ENCODE measurements at places on chromosomes 7 and 10.

GRCh38 chr7:70634071-70634470 is 497.9 kb upstream of the GALNT17 start:
- DNase-seq = no peak

- DNase-seq = no peak
Observed at GRCh38 chr7:94761451-94761850, 105.5 kb upstream of the SGCE start.

GRCh38 chr7:101172005-101172853 is 6.9 kb upstream of the VGF start:
- DNase-seq = no peak

DNA sequence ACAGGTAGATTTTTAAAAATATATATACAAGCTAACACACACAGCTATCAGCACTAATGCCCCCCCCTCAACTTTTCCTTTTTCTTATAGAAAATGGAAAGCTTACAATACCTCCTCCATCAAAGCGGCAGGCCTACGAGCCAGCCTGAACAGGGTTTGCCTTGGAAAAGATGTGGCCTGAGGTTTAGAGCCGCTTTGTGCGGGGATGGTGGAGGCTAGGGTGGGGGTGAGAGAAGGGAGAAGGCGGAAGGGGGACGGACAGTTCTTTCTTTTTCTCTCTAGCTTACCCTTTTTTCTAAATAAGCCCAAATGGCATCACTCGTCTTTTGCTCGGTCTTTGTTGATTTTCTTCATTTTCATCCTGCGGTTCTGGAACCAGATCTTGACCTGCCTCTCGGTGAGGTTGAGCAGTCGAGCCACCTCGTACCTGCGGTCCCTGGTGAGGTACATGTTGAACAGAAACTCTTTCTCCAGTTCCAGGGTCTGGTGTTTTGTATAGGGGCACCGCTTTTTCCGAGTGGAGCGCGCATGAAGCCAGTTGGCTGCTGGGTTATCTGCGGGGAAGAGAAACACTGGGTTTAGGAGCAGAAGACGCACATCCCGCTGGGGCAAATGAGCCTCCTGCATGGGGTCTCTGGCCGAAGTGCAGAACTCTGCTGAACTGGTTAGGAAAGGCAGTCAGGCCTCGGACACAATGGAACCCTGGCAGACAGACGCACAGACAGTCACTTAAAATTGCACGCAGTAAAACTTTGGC is 1.9 kb downstream of the HOXA9 start:
- DNase-seq = no peak

DNA sequence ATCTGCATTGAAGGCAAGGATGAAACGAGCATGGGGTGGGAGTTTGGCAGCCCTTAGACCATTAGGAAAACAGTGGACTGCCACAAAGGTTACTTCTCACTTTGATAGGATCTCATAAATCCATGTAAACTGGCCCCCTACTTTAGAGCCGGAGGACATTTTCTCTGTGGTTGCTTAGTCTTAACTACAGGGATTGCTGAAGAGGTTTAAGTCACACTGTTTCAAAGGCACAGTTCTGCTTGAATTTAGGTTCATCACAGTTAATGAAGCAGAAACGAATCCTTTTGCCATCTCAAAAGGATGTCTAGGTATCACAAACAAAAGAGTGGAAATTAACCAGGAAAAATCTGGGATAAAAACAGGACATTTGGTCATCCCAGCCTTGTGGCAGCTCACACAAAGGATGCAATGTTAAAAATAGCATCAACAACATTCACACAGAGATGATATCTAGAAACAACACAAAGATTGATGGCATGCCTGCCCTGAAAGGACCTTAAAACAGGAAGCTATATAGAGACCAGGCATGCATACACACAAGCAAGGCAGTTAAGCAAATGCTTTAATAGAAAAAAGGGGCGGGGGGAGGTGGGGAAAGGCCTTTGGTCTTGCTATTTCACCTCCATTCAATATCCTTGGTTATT is 74.0 kb downstream of the DOCK4 start:
- DNase-seq = no peak

GRCh38 chr10:81847675-81848074 is 27.3 kb upstream of the NRG3 start:
- DNase-seq = no peak

- DNase-seq = no peak
Observed at GRCh38 chr10:73168465-73168803, 515 bp downstream of the FAM149B1 start.

DNA sequence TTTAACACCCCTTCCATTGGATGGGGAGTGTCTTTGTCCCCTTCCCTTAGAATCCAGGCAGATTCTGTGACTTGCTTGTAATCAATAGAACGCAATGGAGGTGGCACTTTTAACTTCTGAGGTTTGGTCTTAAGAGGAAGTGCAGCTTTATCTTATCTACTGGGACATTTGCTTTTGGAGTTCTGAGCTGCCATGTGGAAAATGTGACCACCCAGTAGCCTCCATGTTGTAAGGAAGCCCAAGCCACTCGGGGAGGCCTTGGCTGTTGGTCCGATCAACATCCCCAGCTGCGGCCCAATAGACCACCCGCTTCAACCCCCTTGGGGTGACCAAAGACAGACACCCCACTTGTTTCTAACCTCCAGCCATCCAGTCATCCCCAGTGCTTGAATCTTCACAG is 86.3 kb upstream of the FAM171A1 start:
- no peak for DNase-seq

DNA sequence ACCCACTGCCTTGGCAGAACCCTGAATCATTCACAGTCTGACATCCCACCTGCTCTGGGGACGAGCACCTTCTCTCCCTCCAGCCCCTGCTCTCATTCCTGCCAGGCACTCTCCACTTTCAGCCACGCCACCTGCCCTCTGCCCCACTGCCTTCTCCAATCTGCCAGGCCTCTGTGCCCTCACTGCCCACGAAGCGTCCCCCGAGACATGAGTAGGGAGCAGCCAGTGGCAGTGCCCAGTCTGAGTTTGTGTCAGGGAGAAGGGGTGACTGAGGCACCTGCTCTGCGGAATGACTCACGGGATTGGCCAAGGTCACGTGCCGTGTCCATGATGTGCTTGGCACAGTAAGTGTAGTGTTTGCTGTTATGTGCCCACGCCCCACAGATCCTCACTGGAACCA is 215.2 kb upstream of the PPP2R2D start:
- no peak for DNase-seq

DNA sequence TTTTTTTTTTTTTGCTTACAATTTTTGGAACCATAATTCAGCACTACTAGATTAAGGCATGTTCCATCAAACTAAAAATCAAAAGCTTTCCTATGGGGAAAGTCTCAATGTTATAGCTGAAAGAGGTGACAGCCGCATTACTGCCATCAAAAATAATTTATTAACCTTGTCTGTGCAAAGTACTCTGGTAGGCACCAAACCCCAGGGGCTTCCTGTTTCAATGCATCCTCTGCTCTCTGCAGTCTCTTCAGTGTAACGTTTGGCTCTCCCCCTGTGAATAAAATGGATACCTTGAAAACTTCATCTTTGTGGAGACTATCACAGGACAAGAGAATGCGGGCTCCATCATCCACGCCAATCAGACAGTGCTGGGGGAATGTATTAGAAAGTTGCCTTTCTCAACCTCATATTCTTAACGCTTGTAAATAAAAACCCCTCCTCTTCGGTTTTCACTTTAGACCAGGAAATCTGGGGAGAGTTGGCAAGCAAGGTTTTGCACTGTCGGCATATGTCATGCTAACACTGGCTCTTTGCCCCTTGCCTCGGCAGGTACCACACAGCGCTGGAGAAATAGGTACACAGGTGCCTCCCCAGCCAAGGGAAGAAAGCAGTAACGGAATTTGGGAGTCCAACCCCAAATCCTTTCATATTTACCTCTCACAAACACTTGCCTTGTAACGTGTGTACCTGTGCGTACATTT is 1.6 kb upstream of the NRG3 start:
- no peak for DNase-seq

DNA sequence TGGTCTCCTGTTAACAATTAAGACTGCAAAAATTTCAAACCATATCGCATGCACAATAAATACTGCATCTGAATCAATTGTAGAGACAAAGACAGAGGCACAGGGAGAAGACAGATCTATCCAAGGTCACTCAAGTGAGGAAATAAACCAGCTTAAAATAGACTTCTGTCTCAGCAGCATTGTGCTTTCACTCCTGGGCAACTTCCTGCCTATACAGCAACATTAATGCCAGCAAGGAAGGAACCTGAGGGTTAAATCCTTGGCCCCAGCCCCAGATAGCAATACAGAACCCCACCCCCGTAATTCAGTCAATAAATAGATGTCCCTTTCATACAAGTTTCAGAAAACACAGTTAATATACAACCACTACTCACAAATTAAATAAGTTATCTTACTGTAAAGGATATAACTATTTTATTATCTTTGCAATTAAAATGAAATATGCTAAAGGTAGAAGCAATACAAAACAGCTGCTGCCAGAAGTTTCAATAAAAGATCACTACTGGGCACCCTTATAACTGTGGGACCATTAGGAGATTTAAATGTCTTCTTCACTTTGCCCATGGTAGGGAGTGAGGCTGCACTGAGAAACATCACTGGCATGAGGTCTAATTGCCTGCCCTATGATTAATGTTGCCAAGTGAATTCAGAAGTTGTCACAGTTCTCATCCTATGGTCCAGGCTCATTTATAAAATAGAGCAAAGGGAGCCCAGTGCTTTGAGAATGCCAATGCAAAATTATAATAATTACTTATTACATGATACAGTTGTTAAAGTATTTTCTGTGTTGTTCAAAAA is 49.4 kb downstream of the CAV1 start:
- DNase-seq = no peak

- DNase-seq = no peak
Observed at GRCh38 chr7:951881-952547, 2.5 kb downstream of the ADAP1 start.

- no peak for DNase-seq
Observed at GRCh38 chr10:18737236-18737635, 78.0 kb downstream of the ARL5B start.

DNA sequence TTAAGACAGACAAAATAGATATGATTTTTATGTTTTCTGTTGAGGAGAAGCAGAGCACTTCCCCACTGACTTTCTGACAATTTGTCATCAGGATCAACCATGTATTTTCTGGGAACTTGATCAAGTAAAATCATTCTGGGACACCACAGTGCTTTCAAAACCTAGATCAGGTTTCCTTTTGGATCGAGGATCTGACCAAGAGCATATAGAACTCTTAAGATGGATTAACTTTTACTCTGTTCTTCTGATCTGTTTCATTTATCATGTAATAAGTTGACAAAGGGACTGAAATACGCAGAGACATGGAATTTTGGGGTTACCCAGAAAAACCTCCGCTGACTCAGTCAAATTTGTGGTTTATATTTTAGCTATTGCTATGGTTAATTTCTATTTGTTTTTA is 136.0 kb upstream of the WNT16 start:
- no peak for DNase-seq

- no peak for DNase-seq
Observed at GRCh38 chr10:29923416-29923965, 135.9 kb downstream of the JCAD start.

- no peak for DNase-seq
Observed at GRCh38 chr10:78600740-78601139, 468.0 kb upstream of the ZMIZ1 start.

DNA sequence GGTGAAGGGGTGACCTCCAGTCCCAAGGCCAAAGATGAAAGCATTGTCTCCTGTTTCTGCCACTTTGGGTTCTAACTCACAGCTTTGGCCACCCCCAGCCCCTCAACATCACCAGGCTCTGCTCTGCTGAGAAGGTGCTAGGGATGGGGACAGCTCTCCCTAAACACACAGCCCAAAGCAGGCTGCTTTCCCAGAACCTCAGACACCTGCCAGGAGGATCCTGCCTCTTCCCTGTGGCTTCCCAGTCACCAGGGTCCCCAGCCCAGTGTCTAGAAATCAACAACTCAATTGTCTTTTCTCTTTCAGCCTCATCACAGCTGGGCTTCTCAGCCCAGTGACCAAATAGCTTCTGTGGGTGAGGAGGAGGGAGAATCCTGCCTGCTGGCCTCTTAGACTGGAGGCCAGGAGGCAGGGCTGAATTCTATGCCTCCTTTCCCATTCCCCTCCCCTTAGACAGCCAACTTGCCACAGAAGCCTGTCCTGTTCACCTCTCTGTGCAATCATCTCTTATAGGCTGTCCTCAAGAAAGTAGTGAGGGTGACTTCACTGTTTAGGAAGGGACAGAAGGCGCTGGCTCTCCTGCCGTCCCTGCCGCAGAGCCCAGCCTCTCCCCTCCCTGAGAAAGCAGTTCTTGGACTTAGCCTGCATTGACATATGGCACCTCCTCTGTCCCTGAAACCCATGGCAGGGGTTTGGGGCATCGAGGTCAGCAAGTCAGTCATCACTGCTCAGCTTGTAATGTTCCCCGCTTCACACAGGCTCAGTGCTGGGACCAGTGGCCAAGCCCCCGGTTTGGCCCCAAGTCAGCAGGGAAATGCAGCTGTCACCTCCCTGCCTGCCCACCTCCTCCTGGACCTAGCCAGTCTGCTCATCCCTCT is 3.7 kb downstream of the FGF8 start:
- no peak for DNase-seq

- no peak for DNase-seq
Observed at GRCh38 chr10:30527623-30528428, 93.8 kb downstream of the MAP3K8 start.

DNA sequence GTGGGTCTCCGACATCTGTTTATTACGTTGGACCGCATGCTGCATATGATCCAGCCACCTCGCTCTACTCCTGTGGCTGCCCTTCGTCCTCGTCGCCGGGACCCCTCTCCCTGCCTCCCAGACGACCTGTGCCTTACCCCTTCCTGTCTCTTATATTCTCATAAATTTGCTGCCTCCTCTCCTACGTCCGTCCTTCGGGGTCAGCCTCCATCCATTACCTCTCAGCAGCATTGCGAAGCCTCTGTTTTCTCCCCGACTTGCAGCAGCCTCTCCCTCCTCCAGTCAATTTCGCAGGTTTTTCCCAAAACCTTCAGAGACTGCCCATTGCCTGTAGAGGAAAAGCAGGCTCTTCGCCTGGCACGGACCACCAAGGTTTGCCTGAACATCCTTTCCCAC is 39.4 kb upstream of the LEP start:
- DNase-seq = no peak

- DNase-seq = no peak
Observed at GRCh38 chr7:117530390-117530789, 50.6 kb downstream of the CFTR start.

DNA sequence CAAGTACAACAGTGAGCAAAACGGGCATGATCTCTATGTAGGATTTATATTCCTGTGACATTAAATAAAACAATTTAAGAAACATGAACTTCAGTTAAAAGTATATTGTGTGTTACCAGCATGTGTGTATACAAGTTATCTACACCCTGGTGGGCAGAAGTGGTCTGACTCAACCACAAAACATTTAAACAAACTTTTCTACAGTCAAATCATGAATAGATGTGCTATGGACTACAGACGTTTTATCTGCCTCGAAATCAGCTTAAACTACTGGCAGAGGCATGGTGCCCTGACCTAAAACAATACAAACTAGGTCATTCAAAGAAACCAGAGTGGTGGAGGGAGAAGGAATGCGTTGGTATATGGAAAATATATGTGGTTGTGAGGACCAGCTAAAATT is 3.6 kb downstream of the ARL3 start:
- DNase-seq = no peak

All from substantia nigra (tissue), 51 donors.